GM23338 (cell line): ENCODE measurements at places on chromosomes 11 and 22.

- peak; percentile 73 for DNase-seq
Measured at GRCh38 chr11:36492724-36493304, 17.3 kb downstream of the TRAF6 start.

DNA sequence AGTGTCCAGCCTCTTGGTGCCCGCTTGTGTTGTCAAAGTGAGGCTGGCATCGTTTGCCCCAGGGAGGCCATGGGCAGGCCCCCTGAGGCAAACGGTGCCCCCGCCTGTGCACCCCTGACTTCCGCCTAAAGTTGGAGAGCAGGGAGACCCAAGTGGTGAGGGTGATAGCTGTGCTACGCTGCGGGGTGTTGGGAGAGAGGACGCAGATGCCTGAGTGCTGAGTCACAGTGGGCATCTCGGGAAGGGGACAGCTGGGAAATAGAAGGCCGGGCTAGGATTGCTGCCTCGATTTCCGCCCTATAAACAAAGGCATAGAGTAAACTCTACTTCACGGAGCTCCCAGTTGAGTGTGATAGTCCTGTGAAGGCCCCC, 5.8 kb downstream of the GRIK4 start:
- DNase-seq: no peak

- no peak for DNase-seq
Measured at GRCh38 chr11:19963697-19964387, 196.4 kb downstream of the DBX1 start.

- no peak for DNase-seq
Measured at GRCh38 chr22:42623756-42624441, 9.2 kb upstream of the POLDIP3 start.

DNA sequence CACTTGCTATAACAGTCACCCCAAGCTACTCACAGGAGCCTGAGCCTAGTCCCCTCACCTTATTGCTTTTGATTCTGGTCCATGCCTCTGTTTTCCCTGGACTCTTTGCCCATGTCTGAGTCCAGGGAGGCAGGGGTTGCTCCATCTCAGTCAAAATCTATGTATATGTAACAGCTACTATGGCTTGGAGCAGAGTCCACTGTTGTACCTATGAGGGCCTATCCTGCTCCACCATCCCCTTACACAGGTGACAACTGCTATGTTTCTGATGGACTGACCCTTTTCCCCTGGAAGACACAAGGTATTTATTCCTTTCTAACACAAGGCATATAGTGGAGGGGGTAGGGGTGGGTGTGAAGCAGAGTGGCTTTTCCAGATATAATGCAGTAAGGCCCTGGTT, 119.6 kb downstream of the VPREB1 start:
- no peak for DNase-seq
